ENCODE measurements at places on chromosomes 1 and 21.

DNA sequence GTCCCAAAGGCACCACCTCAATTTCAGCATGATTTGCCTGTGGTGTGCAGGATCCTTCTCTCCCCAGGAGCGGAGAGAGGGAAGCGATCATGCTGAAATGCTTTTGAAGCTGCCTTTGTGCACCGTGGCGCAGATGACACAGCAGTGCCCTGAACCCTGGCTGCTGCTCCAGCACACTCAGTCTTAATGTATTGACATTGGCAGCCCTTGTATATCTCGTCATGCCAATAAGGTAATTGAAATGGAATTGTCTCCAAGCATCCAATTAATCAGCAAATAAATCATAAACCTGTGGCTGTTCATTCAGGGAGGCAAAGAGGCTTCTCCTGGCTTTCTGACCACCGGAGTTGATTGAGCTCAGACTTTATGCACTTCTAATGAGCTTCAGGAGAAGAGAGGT lies 139.8 kb downstream of the KAZN start:
- peaks cover 10% of the 10 kb centered on the region for H3K4me1 ChIP-seq
- peaks cover 8% of the 10 kb centered on the region for H3K27me3 ChIP-seq
- no peaks in the 10 kb centered on the region for H3K36me3 ChIP-seq

DNA sequence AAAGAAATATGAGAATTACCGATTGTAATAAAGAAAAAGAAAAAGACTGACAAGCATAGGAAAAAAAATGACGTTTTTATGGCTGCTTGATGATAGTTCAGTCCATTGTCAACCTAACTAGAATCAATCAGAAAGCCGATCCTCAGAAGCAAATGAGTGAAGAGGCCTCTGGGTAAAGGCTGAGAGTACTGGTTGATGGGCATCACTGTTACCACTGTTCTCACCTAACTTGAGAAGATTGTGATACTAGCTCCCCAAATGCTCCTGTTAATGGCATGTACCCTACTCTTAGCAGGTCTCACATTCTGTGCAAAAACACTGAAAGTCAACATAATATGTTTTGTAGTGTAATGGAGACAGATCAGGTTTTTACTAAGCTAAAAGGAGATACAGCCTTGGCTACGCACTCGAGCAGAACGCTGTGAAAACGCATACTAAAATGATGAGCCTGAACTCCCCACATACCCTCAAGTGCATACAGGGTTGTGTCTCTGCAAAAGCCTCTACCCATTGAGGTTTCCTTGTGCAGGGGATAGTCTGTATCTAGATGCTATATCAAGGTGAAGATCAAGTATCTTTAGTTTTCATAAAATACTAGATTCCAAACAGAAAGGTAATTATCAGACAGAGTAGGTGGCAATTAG lies 554.6 kb downstream of the SMYD3 start:
- no peaks in the 10 kb centered on the region for H3K27me3 ChIP-seq
- no peak overlapping the region for H3K27ac ChIP-seq
- DNase-seq = no peak
- H3K4me3 ChIP-seq = no peak overlapping the region

DNA sequence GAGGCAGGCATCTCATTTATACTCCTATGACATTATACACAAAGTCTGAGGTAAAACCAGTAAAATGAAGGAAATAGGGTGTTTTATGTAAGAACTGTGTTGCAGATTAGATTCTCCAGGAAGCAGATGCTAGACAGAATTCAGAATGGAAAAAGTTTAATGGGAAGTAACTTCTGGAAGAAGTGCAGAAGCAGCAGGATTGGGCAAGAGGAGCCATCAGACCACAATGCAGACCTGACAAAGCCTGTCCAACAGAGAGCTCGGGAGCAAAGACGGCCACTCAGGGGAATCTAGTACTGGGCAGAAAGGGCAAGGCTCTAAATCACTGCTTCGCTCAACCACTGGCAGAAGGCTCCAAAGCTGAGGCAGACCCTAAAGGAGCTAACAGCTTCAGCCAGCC lies 33.7 kb downstream of the FBXO42 start:
- no peaks in the 10 kb centered on the region for H3K27me3 ChIP-seq
- no peak for DNase-seq
- no peak overlapping the region for H3K27ac ChIP-seq
- peaks cover 15% of the 10 kb centered on the region for H3K36me3 ChIP-seq
- no peak overlapping the region for H3K4me3 ChIP-seq

GRCh38 chr21:44487831-44488230 lies 32.5 kb downstream of the LRRC3 start:
- H3K4me3 ChIP-seq = no peak overlapping the region
- no peaks in the 10 kb centered on the region for H3K27me3 ChIP-seq
- no peak for DNase-seq

GRCh38 chr1:241045659-241046058 lies 311.3 kb downstream of the RGS7 start:
- H3K27ac ChIP-seq = no peak overlapping the region
- no peaks in the 10 kb centered on the region for H3K27me3 ChIP-seq
- H3K4me3 ChIP-seq = no peak overlapping the region

DNA sequence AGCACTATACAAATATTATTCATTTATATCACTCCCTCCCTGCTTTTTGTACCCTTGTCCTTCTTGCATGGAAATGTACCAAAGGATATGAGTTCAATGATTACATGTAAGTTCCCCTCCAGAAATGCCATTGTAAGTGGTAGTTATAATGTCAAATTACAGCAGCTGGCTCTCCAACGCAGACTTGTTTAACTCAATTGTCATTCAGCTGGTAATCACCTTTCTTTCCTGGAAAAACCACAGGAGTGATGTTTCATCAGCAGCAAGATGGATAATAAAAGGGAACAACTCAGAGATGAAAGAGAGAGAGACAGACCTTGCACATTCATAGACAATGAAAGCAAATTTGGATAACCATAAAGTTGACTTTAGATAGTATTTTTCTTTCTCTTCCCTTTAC lies 578.6 kb upstream of the PBX1 start:
- H3K27me3 ChIP-seq = no peaks in the 10 kb centered on the region
- no peaks in the 10 kb centered on the region for H3K4me1 ChIP-seq
- H3K36me3 ChIP-seq = no peaks in the 10 kb centered on the region
- no peak overlapping the region for H3K4me3 ChIP-seq

DNA sequence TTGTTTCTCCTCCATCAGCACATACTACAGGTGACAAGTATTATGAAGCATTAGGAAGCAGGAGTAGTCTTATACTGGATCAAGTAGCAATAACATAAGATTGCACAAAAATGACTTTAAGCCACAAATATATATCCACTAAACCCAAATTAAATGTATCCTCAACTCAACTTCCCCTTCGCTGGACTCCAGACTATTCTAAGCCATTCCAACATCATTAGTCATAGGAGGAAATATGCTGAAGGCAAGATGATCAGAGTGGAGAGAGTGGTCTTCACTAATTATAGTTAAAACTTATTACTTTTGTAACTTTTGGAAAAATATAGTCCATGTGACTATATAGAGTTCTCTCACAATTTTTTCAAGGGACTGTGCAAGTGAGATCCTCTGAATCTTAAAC lies 390.7 kb upstream of the ZP4 start:
- H3K36me3 ChIP-seq = no peaks in the 10 kb centered on the region
- DNase-seq = no peak
- no peak overlapping the region for H3K27ac ChIP-seq
- no peaks in the 10 kb centered on the region for H3K27me3 ChIP-seq
- H3K4me3 ChIP-seq = no peak overlapping the region

- no peaks in the 10 kb centered on the region for H3K27me3 ChIP-seq
- H3K36me3 ChIP-seq = no peaks in the 10 kb centered on the region
- H3K4me1 ChIP-seq = no peaks in the 10 kb centered on the region
- H3K27ac ChIP-seq = no peak overlapping the region
- H3K4me3 ChIP-seq = no peak overlapping the region
Observed at GRCh38 chr1:180598333-180598974, 33.4 kb upstream of the XPR1 start.

GRCh38 chr1:117181630-117182041 lies 29.1 kb downstream of the VTCN1 start:
- H3K27me3 ChIP-seq = no peaks in the 10 kb centered on the region
- no peaks in the 10 kb centered on the region for H3K36me3 ChIP-seq
- H3K4me1 ChIP-seq = no peaks in the 10 kb centered on the region
- H3K4me3 ChIP-seq = no peak overlapping the region
- H3K27ac ChIP-seq = no peak overlapping the region
- DNase-seq = no peak

All from upper lobe of right lung (tissue), 1 donor.